ENCODE measurements at places on chromosomes 2 and 18.
A peak's percentile ranks its signal among the peaks of the same experiment; 100 is the strongest.

DNA sequence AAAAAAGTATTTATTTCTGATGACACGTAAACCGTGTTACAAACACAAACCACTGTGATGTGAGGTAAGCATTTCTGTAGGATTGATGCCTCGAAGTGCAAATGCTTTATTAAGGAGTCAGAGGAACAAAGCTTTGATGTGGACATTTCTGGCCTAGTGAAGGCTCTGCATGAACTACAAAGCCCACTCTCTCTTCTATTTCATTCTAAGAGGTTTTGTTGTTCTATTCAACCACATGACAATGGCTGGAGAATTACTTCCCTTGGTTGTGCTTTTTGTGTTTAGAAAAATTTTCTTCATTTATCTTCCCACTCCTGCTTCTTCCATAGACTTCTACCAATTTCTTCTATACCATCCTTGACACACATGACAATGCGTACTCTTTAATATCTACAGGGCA lies 125.7 kb upstream of the CCDC195 start:
- DNase-seq = no peak

DNA sequence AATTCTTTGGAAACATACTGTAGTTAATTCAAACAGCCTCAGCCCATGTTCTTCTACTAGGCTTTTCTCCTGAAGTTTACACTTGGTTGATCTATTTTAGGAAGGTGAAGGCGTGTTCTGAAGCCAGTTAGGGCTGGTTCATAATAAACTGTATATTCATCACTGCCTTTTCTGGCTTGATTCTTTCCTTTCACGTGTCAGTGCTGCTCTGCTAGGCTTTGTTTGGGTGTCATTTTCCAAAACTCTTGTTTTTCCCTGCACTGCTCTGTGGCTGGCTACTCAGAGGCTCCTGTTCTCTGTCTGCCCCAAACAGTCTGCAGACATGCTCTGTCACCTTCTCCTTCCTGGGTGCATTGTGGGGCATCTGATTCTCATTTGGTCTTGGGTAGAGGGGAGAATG lies 136.1 kb downstream of the PARD3B start:
- no peak for DNase-seq

- no peak for DNase-seq
Measured at GRCh38 chr2:6027066-6027465, 334.9 kb downstream of the SOX11 start.

GRCh38 chr2:201872591-201872990 lies 66.3 kb downstream of the CDK15 start:
- DNase-seq = no peak

GRCh38 chr2:219168526-219168925 lies 1.3 kb downstream of the SLC23A3 start:
- no peak for DNase-seq

GRCh38 chr2:119650206-119650605 lies 28.8 kb upstream of the TMEM177 start:
- no peak for DNase-seq

DNA sequence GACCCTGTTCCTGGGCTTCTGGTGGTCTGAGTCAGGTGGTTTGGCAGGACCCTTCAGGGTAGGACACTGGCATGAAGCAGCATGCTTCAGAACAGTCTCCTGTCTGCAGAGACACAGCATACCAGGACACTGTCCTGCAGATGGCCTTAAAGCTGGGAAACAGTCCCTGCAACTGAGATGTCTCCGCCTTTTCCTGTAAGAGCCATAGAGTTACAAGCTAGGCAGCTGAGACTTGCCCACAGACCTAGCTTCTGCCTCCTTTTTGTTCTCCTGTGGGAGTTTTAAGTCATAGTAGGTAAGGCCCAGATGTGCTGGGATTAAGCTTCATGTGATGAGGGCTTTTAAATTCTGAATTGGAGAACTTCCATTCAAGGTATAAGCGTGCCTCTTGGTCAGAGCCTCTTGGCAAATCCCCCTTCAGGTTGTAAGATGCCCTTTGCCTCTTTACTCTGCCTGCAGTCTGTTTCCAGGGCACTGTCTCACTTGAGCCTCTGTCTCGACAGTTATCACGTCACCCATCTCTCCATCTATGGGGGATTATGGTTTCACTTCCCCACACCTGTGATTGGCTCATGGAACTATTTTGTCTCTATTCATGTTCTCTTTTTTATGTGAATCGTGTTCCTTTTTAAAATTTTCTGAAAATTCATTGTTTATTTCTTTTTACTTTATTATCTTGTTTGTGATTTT lies 51.8 kb downstream of the COA5 start:
- peak; percentile 61 for DNase-seq

- DNase-seq = no peak
Measured at GRCh38 chr2:176917-177316, 86.9 kb downstream of the SH3YL1 start.

DNA sequence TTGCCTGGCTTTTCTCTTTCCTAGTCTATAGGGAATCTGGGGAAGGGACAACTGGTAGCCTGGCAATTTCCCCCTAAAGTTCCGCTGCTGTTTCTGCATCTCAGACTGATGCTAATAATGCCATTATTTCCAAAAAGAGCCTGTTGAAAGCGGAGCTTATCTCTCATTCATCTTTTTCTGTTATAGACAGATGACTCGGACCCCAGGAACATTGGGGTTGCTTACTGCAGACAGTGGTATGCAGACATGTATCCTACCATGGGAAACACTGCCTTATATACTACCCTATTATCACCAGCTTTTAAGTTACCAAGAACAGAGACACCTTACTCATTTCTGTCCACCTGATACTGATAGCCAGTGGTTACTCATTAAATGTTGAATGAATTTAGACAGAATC lies 15.3 kb downstream of the ETAA1 start:
- DNase-seq = no peak

DNA sequence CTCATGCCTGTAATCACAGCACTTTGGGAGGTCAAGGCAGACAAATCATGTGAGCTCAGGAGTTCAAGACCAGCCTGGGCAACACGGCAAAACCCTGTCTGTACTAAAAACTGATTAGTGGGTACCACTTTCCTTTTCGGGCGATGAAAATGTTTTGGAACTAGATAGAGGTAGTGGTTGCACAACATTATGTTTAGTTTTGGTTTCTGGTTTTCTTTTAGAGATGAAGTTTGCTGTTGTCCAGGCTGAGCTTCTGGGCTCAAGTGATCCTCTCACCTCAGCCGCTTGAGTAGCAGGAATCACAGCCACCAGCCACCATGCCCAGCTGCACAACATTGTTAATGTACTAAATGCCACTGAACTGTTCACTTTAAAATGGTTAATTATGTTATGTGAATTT lies 27.6 kb downstream of the AAK1 start:
- no peak for DNase-seq

DNA sequence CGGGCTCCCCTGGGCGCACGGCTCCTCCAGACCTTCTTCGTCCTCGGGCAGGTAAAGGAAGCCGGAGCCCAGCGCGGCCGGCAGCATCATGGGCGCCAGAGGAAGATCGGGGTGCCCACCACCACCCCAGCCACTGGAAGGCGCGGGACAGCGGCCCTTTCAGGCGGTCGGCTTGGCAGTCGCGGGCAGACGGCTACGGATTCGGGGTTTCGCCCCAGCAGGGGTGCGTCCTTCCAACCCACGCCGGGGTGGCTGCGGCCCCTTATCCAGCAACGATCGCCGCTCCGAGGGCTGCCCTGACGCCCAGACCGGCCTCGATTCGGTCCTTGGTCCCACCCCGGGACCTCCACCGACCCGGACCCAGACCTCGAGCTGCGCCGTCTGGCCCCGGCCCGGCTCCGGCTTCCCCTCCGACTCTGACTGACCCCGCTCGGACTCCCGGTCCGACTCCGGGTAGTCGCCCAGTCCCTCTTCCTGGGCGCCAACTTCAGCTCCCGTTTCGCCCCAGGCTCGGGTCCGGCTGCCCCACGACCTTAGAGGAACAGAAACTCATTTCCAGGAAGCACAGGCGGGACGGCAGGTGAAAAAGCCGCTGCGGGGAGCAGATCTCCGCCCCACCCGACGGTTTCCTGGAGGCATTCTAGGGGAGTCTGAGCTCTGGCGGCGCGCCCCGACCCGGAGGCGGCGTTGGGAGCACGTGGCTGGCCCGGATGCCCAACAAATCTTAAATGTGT lies 30.2 kb upstream of the SSB start:
- DNase-seq = peak; percentile 34

DNA sequence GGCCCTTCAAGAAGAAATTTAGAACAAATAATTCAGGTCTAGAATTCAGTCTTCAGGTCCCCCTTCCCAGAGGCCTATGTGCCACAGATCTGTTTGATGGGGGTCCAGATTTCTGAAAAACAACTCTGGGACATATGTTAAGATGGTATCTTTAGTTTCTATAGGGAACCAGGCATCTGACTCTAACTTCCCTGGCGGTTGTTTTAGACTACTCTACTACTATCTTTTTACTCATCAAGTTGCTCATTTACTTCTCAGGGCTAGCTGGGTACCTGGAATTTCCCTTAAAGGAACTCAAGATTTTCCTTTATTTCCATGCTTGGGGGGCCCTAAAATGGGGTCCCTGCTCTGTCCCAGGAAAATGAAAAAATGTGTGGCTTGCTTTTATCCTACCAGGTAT lies 114.7 kb upstream of the RAB6C start:
- DNase-seq = no peak

- DNase-seq = no peak
Measured at GRCh38 chr2:69848186-69848790, 18.8 kb downstream of the GMCL1 start.

DNA sequence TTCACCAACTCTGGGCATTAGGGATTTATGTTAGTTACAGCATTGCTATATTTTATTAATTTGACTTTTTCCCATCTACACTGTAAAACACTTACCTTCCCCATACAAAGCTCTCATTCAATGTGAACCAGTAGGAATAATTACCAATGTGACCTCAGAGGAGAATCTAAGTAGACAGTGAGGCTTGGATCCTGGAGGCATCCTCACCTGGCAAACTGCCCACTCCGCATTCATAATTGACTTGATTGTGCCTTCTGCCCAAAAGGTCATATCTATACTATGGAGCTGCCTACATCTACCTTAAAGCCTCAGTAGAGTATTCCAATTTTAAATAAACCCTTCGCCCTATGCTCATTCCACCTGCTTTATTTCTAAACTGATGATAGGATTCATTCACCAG lies 45.4 kb upstream of the SCN1A start:
- DNase-seq = no peak

DNA sequence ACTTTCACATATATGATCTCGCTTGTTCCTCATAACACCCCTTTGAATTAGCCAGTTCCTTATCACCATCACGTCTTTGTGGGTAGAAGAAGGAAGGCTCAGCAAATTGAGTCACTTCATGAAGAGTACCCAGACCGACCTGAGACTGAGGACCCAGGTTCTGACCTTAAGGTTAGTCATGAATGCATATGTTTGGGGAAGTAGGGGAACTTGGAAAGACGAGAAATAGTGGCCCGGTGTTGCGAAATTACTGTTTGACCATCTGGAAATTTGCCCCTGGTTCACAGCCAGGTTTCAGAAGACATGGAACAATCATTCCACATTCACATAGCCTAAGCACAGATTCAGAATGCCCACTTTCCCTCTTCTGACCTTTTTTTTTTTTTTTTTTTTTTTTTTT lies 59.8 kb downstream of the MEIS1 start:
- no peak for DNase-seq

GRCh38 chr2:30428348-30428662 lies 18.7 kb upstream of the LCLAT1 start:
- DNase-seq = no peak

DNA sequence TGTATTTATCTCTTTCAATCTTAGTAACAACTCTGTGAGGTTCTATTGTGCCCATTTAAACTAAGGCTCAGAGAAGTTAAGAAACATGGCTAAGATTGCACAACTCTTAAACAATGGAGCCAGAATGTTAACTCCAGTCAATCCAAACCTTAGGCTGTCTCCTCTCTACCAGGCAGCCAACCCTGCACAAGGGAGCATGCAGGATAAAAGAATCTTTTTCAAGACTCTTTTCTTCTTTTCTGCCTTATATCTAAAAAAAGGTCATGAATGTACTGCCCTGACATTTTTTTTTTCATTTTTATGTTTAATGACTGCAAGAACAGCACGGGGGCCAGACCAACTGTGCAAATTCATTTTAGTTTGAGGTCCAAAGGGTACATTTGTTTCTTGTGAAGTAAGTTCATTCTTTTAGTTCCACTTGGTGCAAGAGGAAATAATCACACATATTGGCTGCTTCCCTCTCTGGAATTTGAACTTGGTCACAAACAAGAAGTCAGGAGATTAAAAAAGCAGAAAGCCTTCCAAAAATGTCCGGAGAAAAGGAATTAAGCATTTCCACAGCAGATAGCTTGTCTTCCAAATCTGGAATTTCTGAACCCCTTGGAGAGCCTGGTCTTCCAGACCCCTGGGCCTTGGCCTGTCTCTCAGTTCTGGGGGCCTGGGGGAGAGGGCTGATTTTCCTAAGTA lies 96.0 kb upstream of the RIOK3 start:
- no peak for DNase-seq

DNA sequence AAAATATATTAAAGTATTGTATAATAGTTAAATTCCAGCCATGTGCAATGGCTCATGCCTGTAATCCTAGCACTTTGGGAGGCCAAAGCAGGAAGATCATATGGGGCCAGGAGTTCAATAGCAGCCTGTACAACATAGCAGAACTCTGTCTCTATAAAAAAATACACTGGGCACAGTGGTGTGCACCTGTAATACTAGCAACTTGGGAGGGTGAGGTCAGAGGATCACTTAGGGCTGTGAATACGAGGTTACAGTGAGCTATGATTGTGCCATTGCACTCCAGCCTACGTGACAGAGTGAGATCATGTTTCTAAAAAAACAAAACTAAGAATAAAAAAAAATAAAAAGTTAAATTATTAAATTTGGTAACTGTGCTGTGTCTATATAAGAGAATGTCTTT lies 36.1 kb downstream of the ZRANB3 start:
- DNase-seq = no peak

DNA sequence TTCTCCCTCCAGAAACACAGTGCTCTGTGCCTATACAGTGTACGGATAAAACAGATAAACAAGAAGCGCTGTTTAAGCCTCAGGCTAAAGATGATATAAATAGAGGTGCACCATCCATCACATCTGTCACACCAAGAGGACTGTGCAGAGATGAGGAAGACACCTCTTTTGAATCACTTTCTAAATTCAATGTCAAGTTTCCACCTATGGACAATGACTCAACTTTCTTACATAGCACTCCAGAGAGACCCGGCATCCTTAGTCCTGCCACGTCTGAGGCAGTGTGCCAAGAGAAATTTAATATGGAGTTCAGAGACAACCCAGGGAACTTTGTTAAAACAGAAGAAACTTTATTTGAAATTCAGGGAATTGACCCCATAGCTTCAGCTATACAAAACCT lies 70.7 kb downstream of the TANK start:
- DNase-seq = no peak

- no peak for DNase-seq
Measured at GRCh38 chr18:58136879-58137278, 92.9 kb downstream of the NEDD4L start.

GRCh38 chr2:128799730-128800129 lies 481.1 kb upstream of the HS6ST1 start:
- no peak for DNase-seq

DNA sequence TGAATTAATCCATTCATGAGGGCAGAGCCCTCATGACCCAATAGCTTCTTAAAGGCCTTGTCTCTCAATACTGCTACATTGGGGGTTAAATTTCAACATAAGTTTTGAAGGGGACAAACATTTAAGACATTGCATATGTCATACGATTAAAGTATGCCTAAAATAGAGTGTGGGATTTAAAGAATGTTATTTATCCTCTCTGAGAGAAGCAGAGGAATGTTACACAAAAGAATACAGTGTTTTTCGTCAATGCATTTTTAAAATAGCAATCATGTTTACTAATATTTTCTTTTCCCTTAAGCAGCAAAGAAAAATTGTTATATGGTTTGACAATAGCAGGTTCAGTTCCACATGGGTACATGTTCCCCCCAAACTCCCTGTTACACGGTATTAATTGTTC lies 363.1 kb downstream of the NUP35 start:
- no peak for DNase-seq

GRCh38 chr18:3044931-3045698 lies 32.2 kb upstream of the LPIN2 start:
- DNase-seq = no peak
